ENCODE measurements at places on chromosomes 13 and 19.
A peak's percentile ranks its signal among the peaks of the same experiment; 100 is the strongest.

DNA sequence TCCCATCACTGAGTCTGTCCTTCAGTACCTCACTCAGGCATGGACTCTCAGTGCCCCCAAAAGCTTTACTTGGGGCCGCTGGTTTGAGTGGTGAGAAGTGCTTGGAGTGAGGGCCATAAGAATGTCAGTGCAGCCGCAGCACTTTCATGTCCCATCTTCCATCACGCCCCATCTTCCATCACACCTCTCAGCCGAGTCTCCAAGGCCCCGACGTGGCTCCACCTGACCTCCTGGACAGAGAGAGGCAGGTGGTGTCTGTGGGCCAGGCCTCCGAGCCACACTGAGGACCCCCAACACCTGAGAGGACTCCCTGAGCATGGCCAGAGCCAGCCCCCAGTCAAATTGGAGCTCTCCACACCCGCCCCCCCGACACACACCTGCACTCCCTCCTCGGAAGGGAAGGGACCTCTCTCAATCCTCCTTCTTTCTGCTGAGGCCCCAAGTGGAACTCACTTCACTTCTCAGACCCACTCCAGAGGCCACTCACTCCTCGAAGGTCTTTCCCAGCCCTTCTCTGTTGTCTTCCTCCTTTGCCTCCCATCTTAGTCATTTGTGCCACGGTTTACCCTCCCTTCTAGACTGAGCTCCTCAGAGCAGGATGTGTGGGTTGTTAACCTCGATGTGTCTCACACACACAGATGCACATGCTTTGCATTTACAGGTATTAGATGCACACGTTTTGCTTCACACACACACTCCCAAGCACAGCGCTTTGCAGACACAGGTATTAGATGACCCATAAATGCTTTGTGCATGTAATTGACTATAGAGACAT lies 65.7 kb upstream of the ATP12A start:
- DNase-seq = no peak

- DNase-seq = no peak
These were observed 7.9 kb upstream of the WBP4 start for GRCh38 chr13:41053384-41053826.

DNA sequence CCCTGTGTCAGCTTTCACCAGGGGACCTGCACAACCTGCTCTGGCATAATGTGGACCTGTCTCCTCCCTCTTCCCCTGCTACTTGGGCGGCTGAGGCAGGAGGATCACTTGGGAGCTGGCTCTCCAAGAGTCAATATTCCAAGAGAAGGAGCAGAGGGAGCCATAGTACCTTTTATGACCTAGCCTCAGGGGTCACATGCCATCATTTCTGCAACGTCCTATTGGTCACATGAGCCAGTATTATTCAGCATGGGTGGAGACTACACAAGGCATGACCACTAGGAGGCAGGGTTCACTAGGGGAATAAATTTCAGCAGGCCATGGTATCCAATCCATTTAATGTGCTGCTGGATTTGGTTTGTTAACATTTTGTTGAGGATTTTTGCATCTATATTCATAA lies 12.0 kb upstream of the SHFL start:
- DNase-seq = peak; percentile 66

GRCh38 chr19:41804336-41804735 lies 7.9 kb downstream of the CEACAM3 start:
- no peak for DNase-seq

- no peak for DNase-seq
These were observed 69.6 kb downstream of the RNASEH2B start for GRCh38 chr13:50979187-50979586.

- DNase-seq = no peak
These were observed 17.1 kb upstream of the WASF3 start for GRCh38 chr13:26540334-26540733.

DNA sequence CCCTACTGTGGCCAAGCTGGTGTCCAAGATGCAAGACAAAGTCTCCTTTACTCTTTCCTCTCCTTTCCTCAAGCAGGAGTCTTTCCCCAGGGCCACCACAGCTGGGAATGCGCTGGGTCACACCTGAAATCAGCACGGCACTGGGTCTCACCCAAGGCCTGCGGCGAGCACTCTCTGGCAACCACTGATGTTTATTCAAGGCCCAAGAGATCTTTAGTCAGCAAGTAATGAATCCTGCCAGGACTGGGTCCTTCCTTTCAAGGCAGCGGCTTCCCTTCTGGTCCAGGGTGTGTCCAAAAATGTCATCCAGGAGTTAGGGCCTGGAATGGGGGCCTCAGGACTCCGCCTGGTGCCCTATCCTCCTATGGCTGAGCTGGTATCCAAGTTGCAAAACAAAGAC lies 24.1 kb downstream of the BLOC1S3 start:
- DNase-seq = no peak

DNA sequence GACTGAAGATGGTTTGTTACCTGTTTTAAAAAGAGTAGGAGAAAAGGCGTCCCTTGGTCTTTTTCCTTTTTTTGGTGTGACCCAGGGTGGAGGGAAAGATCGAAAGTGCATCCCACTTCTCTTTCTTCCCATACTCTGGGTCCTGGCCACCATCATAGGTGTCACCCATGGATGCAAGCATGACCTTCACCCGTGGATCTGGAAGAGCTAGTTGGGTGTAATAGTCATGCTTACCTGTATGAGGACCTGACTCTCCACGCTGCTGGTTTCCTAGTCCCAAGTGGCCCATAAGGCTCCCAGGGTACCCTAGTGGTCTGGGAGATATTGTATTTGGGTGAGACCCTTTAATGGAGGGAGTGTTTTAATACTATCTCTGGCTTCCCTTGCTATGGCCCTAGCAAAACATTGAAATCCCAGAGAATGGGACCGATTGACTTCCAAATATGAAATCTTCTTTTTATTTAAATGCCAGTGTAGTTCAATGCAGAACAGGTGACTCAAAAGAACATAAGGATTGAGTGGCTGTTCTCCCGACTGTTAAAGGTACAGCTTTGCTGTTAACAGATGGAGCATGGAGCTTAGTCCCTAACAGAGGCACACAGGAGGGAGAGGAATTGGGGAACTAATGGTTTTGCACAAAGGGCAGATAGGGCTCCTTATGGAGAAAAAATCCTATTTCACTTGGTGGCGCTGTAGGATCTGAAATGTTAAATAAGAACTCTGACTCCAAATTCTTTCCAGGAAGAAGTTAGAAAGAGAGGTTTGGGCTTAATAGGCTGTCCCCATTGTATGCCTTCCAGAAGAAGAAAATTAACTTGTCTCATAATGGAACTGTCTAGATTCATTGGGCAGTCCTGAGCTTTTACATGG lies 7.0 kb upstream of the ZNF550 start:
- no peak for DNase-seq

- no peak for DNase-seq
These were observed 34.7 kb upstream of the SEMA6B start for GRCh38 chr19:4594201-4594600.

DNA sequence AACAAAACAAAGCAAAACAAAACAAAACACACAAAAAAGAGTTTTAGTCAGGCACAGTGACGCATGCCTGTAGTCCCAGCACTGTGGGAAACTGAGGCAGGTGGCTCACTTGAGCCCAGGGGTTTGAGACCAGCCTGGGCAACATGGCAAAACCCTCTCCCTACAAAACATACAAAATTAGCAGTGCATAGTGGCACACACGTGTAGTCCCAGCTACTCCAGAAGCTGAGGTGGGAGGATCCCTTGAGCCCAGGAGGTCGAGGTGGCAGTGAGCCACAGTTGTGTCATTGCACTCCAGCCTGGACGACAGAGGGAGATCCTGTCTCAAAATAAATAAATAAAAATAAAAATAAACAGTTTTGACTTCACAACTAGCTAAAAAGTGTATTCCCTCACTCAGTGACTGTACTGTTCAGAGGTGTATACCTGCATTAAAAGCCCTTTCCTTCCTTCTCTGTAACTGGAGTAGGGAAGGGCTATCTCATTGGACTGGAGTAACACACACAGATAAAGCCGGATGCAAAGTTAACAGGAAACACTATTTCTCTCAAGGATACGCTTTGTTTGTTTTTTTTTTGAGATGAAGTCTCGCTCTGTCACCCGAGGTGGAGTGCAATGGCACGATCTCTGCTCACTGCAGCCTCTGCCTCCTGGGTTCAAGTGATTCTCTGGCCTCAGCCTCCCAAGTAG lies 3.7 kb upstream of the BAX start:
- no peak for DNase-seq

GRCh38 chr13:46773541-46773940 lies 23.4 kb downstream of the ESD start:
- DNase-seq = no peak

DNA sequence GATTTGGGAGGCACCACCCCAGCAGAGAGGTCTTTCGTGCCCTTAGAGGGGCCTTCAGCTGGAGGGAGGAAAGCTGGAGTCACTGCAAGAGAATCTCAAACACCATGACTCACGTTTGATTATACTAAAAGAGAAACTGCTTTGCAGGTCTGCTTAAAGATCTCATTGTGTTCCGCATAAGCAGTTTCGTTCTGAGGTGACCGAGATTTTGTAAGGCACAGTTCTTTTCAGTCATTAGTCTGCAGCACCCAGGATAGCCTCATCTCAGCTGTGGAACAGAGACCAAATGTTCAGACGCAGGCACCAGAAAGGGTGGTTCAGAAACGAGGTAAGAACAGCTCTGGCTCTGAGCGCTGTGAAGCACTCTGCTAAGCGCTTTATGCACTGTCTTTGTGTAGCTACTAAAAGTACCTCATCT lies 71.2 kb upstream of the GTF3A start:
- DNase-seq = no peak

DNA sequence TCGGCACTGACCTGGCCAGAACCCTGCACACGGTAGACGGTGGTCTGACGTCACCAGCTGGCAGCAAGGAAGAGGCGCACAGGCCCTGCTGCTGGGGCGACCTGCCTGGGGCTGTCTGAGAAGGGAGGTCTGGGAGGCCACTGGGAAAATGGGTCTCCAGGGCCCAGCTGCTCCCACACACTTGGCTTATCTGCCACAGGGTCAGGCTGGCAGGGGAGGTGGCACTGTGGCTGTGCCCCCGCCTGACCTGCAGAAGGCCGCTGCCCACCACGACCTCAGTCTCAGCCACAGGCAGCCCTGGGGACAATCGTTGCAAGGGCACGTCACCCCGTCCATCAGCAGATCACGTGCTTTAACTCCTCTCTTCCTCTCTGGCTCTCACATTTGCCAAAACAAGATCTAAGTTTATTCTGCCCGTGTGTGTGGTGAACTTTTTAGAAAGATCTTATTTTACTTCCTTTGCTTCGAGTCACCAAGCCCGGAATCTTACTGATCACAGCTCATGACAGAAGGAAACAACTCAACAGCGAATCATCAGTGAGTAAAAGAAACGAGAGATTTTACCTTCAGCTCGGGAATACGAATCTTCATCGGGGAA lies 45.2 kb upstream of the RANBP3 start:
- no peak for DNase-seq

GRCh38 chr19:8609279-8610040 lies 1.1 kb downstream of the ADAMTS10 start:
- peak; percentile 25 for DNase-seq

DNA sequence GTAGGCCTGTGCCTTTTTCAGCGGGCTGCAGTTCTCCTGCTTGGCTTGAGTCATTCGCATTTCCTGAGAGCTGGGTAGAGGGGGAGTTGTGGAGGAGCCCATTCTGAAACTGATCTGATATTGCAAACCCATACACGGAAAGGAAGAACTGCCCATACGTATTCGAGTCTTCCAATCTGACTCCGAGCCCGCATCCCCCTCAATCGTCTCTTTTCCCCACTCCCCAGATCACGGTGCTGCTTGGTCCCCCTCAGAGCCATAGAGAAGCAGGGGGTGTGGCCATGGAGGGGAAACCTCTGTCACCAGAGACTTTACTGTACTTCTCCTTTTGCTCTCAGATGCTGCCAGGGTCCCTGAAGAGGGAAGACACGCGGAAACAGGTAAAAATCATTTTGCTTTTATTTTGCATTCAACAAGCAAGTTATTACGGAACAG lies at the start of gene CD22:
Gene CD22 (plus strand): TSS at position 337 of the 435 bp plus-strand sequence. CDS start 2,854 bp downstream, outside the sequence.
- no peak for DNase-seq

GRCh38 chr13:111211789-111212516 lies 96.8 kb downstream of the ARHGEF7 start:
- no peak for DNase-seq

DNA sequence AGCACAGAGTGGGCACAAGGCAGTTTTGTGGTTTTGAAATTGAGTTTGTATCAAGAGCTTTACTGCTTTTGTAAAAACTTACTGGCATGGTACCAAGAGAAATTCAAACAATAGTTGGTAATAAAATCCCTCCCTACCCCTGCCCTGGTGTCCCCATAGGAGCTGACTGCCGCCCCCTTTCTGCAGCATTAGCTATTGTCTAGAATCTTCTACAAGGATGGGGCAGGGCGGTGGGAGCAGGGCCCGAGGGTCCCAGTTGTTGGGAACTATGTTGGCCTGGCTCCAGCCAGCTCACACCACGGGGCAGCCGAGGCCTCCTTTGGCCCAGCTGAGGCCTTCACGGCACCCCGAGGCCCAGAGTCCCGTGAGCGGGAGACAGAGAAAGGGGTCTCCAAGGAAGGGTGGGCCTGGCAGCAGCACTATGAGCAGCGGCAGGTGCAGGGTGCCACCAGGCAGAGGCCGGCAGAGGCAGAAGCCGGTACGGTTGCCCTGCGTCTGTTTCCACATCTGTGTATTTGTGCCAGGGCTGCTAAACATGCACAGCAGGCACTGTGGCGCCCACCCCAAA lies 57.9 kb downstream of the KDM4B start:
- DNase-seq = no peak

DNA sequence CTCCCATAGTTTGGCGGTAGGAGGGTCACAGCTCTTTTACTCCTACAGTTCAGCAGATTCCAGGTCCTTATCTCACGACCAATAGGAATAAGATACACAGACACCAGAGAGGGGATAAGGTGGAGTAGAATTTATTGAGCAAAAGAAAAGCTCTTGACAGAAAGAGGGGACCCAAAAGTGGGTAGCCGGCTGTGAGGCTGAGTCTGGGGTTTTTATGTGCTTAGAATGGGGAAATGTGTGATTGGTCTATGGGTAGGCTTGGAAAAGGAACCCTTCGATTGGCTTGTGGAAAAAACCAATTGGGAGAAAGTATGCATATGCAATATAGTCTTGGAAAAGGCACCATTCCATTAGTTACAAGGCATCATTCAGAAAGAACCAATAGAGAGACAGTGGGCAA lies 1356.9 kb upstream of the SPRY2 start:
- DNase-seq = no peak

DNA sequence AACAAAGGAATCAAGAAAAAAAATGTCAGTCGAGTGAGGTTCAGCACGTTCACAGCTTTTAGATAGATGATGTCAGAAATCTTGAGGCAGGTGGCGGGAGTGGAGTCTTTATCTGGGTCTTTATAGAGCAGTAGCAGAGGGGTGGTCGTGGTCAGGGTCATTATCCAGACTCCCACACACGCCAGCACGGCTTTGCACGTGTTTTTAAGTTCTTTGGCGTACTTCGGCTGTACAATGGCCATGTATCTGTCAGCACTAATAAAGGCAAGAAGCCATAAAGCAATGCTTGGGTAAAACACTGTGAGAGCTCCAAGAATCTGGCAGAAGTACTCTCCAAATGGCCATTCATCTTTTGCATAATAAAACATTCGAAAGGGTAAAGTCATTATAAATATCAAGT lies 2.9 kb downstream of the GPR18 start:
- DNase-seq = no peak

DNA sequence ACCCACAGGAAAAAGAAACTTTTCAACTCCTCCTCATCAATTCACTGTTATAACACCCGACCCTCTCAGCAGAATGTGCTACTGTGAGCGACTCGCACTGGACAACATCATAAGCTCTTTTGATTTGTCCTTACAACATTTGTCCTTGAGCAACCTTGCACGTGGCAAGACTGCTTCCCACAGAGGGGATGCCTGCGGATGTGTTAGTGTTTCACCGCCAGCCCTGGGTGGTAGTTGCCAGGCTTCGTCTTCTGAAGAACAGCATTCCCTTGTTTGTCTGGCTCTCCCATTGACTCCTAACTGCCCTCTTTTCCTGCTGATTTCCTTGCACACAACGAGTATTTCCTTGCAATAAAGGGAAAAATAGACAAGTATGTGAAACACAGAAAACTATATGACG lies 111.4 kb upstream of the SLC7A1 start:
- no peak for DNase-seq
